NCI-H2029 (cell line): ENCODE measurements at places on chromosomes 16 and 17.

GRCh38 chr17:50534222-50534978 is 1.9 kb downstream of the EPN3 start:
- no peak for DNase-seq

- DNase-seq: no peak
These were observed 13.7 kb upstream of the CDIPT start for GRCh38 chr16:29876594-29877249.

GRCh38 chr16:86377251-86378022 is 132.9 kb upstream of the FOXF1 start:
- no peak for DNase-seq

DNA sequence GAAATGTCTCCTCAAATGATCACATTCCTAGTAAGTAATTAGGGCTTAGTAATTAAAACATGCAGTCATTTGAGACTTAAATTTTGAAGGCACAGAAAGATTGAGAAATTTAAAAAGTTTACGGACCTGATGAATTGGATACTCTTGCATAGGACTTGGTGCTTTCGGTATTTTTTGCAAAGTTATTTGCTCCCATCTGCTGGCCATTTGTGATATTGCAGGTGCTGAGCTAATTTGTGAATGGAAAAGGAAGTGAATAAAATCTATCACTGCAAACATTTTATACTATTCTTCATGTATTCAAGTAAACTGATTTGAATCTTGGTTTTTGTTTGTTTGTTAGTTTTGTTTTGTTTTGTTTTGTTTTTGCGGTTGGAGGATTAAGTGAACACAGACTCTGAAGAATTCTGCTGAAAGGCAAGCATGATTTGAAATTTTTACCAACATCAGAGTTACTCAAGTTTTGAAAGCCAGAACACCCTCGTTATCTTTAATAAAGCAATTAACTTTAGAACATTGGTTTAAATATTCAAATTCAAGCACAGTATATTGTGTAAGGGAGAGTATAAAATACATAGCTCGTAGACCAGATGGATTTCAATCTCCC is 689.5 kb upstream of the RBFOX1 start:
- no peak for DNase-seq

- DNase-seq: no peak
These were observed 162.7 kb downstream of the CCT6B start for GRCh38 chr17:34798581-34798980.

GRCh38 chr16:13902677-13903076 is 17.3 kb upstream of the ERCC4 start:
- DNase-seq: no peak

GRCh38 chr16:84358601-84359295 is 9.6 kb upstream of the ATP2C2 start:
- no peak for DNase-seq

GRCh38 chr17:59669411-59669810 is 37.8 kb downstream of the PTRH2 start:
- no peak for DNase-seq

GRCh38 chr16:66265556-66266141 is 100.8 kb upstream of the CDH5 start:
- no peak for DNase-seq

DNA sequence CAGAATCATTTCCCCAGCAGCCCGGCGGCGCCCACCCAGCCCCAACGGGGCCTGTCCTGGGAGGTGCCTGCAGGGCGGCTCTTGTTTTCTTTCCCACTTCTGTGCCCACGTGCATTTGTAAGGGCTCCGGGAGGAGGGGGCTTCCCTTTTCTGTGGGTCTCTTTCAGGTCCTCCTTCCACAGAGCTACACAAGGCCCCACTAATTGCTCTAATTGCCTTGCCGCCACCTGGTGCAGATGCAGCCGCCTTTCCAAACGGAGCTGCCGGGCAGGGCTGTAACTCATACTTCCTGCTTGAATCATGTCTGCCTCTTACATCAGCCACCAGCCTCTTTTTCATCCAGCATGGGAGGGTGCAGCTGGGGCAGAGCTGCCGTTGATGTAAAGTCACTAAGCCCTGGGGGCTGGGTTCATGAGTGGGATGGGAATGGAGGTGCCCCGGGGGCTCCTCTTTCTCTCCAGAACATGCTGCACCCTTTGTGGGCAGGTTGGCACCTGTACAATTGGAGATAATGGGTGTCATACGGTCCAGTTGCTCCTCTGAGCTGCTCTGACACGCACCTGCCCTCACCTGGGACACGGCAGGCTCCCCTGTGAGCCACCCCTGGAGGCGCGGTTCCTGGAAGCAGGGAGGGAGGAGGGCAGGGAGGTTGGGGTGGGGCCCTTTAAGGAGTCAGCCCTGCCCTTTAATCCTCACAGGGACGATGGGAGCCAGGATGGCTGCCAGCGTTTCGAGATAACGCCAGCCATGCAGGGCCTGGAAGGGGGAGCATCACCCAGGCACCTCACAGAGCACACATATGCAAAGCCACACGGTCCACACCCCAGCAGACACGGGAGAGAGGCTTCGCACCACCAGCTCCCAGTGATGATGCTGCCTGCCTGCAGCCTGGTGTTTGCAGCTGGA is 41.1 kb upstream of the KLHDC4 start:
- peak; percentile 32 for DNase-seq

DNA sequence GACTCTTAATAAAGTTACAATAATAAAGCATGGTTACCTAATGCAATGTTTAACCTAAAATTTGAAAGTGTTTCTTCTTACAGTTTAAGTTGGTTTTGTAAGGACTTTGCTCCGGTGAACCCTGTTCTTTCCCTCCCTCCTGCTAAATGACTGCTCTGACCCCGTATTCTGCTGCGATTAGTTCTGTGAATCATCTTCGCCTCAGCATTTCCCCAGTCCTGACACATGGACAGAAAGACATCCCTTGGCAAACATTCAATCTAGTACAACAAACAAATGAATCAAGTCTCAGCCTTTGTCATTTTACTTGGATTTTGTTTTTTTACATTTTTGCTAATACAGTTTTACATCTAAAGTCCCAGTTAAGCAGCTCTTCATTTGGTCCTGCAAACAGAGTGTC is 15.4 kb downstream of the KCNJ2 start:
- DNase-seq: no peak

DNA sequence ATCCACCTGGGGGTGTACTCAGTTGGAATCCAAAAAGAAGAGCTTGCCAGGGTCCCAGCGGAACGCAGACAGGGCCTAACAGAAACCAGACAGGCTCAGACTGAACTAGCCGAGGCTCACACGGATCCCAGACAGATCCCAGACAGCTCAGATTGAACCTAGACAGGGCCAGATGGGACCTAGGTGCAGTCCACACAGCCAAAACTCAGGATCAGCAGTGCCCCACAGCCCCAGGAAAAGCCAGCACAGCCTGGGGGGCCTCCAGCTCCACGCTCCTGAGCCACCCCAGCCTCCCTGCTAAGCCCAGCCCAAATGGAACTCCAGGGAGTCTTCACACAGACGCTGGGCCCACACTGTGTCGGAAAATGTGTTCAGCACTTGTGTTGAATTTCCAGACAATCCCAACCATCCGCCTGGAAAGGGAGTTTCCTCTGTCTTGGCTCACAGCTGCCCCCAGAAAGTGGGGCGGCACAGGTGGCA is 7.5 kb downstream of the STX1B start:
- no peak for DNase-seq

DNA sequence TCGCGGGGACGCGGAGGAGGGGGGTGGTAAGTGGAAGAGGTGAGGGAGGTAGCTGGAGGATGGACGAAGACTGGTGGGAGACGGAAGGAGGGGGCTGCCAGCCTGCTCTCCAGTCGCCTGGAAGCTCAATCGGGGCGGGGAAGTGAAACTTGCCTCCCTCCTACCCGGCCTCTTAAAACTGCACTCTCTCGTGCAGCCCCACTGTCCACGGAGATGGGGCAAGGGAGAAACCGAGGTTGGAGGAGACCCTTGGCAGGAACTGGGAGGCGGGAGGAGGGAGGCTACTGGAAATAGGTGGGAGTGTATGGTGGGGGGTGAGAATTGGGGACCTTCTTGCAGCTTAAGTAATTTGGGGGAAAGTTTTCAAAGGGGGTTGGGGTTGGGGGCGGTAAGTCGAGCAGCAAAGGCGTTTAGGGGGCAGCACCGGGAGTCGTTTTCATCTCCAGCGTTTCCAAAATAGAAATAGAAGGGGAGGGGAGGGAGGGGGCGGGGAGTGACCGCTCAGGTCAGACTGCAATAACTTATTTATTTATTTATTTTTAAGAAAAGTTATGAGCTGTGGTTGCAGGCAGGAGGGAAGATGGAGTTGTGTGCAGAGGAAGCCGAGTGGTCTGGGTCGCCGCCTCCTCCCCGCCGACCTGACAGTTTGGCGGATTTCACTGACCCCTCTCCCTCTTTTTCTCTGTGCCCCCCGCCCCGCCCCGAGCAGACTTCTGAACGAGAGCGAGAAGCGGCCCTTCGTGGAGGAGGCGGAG is 1.4 kb downstream of the SOX9 start:
- DNase-seq: no peak

GRCh38 chr17:4119299-4119698 is 23.5 kb downstream of the ZZEF1 start:
- no peak for DNase-seq

- DNase-seq: peak; percentile 74
These were observed 673.6 kb downstream of the HS3ST4 start for GRCh38 chr16:26365161-26365940.

GRCh38 chr16:73064212-73064993 is 16.5 kb upstream of the ZFHX3 start:
- DNase-seq: no peak

DNA sequence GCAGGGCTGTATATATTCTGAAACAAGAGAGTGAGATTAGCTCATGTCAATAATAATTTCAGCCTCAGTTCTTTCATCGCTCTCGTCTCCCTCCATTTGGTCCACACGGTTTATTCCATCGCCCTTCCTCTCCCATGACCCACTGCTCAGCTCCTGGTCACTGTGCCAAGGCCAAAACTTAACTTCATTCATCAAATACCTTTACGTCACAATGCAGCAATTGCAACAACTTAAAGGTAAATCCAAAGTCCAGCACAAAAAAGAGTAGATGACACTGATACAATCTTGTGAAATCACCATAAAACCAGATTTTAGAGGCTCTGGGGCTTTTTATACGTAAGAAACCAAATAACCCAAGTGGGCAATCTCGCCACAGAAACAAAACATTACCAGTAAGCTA is 72.0 kb downstream of the ANKRD11 start:
- no peak for DNase-seq

GRCh38 chr16:89786474-89787364 is 29.7 kb downstream of the FANCA start:
- DNase-seq: no peak
